ENCODE measurements at places on chromosomes 7 and 10.

DNA sequence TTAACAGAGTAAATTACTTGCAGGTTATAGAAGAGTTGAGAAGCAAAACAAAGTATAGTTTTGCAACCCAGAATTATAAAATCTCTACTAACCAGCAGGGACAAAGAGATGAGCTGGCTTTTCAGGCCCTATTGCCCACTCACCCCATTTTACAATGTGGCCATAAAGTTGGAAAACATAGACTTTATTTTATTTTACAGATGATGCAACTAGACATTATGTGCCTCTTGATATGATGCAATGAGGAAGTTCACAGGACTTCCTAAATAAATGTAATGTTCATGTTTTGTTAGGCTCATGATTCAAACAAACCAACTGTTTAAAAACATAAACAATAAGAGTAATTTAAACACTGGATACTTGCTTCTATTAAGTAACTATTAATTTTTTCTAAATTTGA is 141.1 kb upstream of the WNT16 start:
- no peak for DNase-seq

GRCh38 chr7:140284062-140284461 is 107.3 kb upstream of the KDM7A start:
- no peak for DNase-seq

- no peak for DNase-seq
Observed at GRCh38 chr7:465710-466400, 53.8 kb downstream of the PDGFA start.

GRCh38 chr7:129122078-129122750 is 22.3 kb upstream of the TSPAN33 start:
- no peak for DNase-seq

GRCh38 chr7:16369855-16370254 is 51.5 kb downstream of the CRPPA start:
- DNase-seq = no peak

DNA sequence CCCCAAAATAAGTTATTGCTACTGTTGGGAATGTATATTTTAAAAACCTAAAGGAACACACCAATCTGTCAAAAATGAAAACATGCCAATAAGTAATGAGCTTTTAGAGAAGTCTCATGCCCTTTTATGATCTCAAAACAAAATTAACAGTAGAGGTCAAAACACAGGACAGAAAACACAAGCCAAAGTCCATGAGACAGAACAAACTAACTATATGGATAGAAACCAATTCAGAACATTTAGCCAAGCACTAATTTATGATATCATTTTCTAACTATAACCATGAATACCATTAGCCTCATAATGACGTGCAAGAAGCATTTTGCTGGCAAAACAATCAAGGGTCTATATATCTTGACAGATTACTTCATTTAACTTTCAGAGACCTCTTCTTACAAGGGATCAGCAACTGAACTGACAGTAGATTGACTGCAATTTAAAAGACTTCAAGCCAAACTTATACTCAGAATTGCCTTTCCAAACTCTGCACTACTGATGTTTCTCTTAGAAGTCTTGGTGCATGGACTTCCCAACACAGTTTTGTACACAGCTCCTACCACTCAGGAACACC is 200.9 kb downstream of the DOCK4 start:
- DNase-seq = no peak

GRCh38 chr10:72134785-72135767 is 46.7 kb upstream of the SPOCK2 start:
- no peak for DNase-seq

- DNase-seq = no peak
Observed at GRCh38 chr7:102404005-102404861, 8.1 kb downstream of the PRKRIP1 start.

DNA sequence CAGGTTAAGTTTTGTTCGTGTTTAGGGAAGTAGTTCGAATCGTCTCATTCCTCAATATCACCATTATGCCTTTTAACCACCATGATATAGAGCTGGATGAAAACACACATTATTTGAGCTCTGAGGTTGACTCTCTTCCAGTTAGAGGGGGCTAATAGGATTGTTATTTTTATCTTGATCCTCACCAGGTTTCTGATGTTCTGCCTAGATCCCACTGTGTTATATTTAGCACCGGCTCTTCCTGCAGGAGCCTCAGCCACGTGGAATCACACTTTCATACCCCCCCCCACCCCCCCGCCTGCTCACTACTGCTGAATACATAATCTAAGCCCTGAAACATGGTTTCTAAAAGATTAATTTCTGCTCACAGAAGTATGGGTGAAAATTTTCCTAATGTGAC is 88.3 kb downstream of the NRCAM start:
- DNase-seq = no peak

Measured in left forelimb (tissue), 1 donor.